ENCODE measurements at places on chromosomes 4 and X.

- no peak for DNase-seq
Measured at GRCh38 chr4:149164282-149164681, 651.4 kb downstream of the IQCM start.

DNA sequence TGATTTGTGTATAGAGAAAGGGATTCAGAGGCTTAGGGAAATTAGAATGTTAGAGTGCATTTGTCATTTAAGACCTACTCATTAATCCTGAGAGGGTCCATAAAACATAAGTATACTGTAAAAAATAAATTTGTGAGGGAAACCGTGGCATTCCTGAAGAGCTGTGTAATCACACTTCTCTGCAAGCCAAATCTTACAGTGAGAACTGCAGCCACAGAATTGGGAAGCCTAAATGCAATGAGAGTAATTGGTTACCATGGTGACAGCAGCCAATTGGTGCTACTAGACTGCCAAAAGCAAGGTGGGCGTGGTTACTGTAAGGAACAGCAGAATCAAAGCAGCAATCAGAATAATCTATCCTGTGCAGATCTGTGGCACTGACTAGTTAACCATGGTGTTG lies 345.2 kb upstream of the GRID2 start:
- DNase-seq: no peak

DNA sequence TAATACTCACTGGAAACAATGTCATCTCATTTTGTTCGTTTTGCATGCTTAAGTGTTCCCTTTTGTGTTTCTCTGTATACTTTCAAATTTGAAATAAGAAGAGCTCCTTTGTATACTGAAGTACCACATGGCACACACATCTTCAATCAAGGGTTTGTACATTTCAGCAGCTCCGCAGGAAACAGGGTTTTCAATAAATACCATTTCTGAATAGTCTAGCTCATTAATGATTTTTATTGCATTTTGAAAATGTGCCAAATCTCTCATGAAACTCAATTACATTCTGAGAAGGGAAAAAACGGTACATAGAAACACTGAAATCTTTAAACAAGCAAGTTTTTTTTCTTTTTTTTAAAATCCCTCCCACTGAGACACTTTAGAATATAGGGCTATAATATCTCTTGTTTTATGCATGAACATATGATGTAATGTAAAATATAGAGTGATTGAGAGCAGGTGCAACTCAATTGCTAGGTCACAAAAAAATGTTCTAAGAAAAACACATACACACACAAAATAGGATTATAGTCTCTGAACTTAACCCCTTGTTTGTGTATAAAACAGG lies 914.2 kb upstream of the PCDH7 start:
- DNase-seq: no peak

DNA sequence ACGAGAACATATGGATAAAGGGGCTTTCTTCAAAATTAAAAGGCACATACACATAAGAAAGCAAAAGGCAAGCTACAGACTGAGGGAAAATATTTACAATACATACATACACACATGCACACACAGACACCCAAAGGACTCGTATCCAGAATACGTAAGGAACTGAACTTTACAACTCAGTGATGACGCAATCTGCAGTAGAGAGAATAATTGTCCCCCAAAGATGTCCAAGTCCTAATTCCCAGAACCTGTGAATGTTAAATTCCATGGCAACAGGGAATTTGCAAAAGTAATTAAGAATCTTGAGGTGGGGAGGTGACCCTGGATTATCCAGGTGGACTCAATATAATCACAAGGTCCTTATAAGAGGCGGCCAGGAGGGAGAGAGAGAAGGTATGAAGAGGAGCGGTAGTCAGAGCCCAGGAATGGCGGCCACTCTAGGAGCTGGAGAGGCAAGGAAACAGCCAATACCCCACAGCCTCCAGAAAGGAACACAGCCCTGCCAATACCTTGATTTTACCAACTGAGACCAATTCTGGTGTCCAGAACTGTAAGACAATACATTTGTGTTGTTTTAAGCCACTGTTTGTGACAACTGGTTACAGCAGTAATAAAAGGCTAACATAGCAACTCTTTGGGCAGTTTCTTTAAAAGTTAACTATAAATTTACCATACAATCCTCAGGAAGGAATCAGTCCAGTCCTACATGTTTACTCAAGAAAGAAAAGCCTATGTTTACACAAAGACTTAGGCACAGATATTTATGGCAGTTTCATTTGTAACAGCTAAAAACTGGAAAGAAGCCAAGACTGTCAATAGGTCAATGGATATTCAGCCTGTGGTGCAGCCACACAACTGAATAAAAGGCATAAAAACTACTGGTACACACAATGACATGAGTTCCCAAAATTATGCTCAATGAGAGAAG lies 27.3 kb upstream of the STS start:
- no peak for DNase-seq

- no peak for DNase-seq
Measured at GRCh38 chrX:12583543-12583942, 207.7 kb upstream of the PRPS2 start.

GRCh38 chrX:124226129-124226528 lies 106.3 kb upstream of the TEX13D start:
- no peak for DNase-seq

DNA sequence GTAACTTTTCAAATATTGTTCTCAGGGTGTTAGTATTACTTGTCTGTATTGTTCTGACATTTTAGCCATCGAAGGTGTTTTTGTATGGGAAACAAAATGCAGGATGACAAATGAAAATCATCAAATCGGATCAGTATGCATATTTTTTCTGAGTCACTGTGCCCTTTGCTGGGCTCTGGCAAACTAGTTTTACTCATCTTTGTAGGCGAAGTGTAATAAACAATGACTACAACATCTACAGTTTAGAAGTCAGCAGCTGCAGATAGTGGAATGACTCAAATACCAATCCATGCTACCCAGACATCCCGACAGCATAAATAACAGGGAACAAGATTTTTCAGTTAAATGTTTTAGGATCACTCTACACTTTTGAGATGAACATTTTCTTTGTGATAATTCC lies 557.3 kb upstream of the TENM3 start:
- no peak for DNase-seq

DNA sequence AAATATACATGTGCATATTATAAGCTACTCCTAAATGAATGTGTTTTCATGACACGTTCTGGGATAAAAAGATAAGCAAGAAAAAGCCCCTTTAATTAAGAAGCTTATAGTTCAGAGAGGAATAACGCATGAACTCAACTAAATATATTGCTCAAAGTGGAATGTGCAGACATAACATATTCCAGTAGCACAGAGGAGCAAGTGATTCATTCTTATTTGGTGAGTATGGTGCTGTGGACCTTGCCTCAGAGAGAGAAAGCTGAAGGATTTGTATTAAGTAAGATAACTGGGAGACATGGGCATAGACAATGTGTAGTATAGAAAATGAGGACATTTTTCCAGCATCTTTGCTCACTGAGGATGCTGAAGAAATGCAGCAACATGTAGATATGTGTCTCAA lies 76.8 kb downstream of the CFAP299 start:
- DNase-seq: no peak

- no peak for DNase-seq
Measured at GRCh38 chr4:51906167-51906958, 63.4 kb downstream of the DCUN1D4 start.

DNA sequence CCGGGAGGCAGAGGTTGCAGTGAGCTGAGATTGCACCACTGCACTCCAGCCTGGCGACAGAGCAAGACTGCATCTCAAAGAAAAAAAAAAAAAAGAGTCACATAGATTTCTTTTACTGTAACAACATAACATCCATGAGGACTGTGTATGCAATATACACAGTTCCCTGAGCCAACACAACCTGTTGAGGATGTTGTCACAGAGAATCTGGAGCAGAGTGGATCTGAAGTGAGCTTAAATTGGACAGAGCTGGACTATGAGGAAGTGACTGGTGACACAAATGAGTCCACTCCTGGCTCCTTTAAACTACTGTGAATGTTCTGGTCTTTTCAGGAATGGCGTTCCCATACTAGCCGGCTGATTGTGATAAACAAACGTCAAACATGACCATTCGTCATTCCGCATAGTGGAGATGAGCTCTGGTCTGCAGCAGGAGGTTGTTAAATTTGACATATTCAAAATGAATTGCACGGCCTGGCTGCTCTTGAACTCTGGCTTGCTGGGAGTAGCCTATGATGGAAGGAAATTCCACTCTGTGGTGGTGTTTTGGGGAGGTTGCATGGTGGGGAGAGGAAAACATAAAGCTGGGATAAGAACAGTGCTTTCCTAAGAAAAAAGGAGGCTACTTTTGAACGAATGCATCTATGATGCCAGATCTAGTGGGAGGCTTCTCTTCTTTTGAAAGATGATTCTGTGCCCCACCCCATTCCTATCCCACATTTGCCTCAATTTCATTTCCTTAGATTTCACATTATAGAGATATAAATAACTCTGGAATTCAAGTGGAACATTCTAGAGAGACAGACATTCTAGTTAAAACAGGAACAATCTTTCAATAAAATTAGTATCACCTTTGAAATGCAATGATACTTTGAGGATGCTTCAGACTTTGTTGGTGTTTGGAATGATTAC lies 149.5 kb downstream of the SHROOM3 start:
- DNase-seq: no peak

GRCh38 chr4:88846206-88846790 lies 148.7 kb upstream of the NAP1L5 start:
- DNase-seq: no peak

DNA sequence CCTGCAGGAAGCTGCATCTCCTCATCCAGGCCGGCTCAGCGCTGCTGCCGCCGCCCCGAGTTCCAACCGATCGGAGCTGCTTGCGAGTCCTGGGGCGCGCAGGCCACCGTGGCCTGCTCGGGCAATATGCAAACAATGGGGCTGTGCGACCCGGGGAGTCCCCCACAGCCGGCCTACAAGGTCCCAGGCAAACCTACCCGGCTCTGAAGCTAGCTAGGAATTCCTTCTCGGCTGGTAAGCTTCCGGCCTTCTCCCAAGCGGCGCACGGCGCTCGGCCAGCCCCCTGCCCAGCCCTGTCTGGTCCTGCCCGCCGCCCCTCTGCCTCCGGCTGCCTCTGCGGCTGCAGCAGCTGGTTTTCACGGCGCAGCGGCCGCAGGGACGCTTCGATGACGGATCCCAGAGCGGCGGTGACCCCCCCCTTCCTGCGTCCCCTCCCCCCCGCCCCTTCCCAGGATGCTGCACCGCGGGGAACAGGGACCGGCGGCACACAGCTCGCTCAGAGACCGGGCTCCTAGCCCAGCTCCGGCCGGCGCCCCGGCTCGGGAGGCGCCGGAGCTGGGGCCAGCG lies 59.4 kb downstream of the TSC22D3 start:
- DNase-seq: no peak

DNA sequence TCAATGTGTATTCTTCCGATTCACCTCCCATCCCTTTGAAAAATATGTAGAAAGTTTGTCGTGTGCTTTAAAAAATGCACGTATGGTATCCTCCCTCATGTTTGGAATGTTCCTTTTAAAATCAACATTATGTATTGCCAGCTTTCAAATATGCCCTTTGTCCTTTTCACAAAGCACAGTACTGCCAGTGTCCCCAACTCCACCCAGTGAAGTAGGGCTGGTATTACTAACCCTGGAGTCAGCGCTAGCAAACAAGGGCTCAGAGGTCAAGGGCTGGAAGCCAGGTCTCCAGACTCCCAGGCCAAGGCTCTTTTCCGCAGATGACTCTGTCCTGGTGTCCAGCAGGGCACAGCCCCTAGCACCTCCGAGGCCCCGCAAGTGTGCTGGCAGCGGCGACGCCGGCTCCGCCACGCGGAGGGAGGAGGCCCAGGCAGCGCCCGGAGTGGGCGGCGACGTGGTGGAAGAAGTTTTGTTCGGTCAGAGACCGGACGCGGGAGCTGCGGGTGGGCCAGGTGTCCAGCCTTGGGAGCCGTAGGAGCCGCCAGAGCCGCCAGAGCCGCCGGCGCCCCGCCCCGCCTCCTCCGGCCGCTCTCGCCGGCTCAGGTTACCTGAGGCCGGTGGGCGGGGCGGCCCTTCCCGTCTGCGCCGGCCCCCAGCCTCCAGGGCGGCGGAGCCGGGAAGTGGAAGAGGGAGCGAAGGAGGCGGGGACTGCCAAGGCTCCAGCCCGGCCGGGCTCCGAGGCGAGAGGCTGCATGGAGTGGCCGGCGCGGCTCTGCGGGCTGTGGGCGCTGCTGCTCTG lies at the start of gene IL13RA1:
Gene IL13RA1 (plus strand): TSS at position 720 of the 799 bp plus-strand sequence. CDS start 33 bp downstream, at position 753.
- DNase-seq: peak; percentile 26

- no peak for DNase-seq
Measured at GRCh38 chr4:152351080-152351479, 184.8 kb downstream of the FBXW7 start.

DNA sequence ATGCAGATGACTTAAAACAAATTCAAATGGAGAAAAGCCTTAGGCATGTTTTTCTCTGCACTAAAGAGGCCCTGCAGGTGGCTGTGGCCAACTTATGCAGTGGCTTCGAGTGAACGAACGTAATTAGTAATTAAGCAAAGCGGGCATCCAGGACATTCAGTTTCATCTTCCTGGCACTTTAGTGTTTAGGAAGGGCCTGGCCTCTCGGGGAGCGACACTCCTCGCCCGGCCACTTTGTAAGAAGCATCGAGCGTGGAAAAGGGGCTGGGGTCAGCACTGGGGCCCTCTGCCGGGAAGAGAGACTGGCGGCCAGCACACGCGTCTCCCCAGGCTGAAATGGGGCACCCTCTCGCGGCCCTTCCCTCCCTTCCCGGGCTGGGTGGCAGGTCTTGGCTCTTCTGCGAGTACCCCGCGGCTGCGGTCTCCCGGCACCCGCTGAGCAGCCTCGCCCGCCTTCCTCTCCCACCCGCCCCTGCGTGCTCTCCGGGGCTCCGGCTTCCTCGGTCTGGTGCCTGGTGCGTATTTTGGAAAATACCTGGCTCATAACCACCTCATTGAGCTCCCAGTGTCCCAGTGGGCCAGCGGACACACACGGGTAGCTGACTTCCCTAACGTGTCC lies 677 bp upstream of the CYP4V2 start:
- DNase-seq: no peak

- no peak for DNase-seq
Measured at GRCh38 chr4:78938474-78938867, 767 bp downstream of the PAQR3 start.

DNA sequence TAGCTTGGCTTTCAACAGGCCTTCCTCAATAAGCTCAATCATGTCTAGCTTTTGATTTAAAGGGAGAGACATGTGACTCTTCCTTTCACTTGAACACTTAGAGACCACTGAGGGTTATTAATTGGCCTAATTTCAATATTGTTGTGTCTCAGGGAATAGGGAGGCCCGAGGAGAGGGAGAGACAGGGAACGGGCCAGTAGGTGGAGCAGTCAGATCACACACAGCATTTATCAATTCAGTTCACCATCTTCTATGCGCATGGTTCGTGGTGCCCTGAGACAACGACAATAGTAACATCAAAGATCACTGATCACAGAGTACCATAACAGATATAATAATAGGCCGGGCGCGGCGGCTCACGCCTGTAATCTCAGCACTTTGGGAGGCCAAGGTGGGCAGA lies 17.8 kb downstream of the ZNF81 start:
- DNase-seq: no peak
